ENCODE measurements at places on chromosomes 12 and 14. TPM values are rescaled to one million over a fixed set of nuclear protein-coding genes. Genes with fewer than 3 reads are reported as not detected.
A peak's percentile ranks its signal among the peaks of the same experiment; 100 is the strongest.

OAS3 gene
- 34.6 TPM for total RNA-seq

SERPINA10 gene
- not detected for total RNA-seq

INHBE gene
- total RNA-seq: 0.69 TPM

TMEM132C gene
- not detected for total RNA-seq

LRRK2 gene
- total RNA-seq: 0.21 TPM

SCN8A gene
- total RNA-seq: 0.64 TPM

JAG2 gene
- 2.4 TPM for total RNA-seq

IFNG gene
- total RNA-seq: 535 TPM

LUM gene
- total RNA-seq: not detected

DNA sequence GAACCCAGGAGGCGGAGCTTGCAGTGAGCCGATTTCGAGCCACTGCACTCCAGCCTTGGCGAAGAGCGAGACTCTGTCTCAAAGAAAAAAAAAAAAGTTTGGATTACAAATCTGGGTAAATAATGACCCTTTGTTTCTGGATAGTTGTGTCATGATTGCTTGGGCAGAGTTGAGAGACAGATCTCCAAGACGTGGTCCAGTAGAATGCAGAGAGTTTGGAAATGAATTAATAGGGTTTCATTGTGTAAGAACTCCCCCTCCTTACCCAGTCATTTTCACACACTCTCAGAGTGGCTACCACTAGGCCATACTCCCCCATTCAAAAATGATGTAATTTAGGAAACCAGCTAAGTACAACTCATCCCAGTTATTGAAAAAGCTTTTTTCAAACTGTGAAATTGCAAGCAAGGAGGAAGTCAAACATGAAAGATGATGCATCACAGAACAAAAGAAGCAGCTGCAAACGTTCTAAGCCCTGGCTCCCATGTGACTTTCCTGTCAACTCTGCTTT is 1331.9 kb downstream of the AACS start:
- no peak overlapping the region for H3K27ac ChIP-seq
- DNase-seq: no peak
- H3K36me3 ChIP-seq: no peaks in the 10 kb centered on the region
- no peaks in the 10 kb centered on the region for H3K4me1 ChIP-seq
- H3K27me3 ChIP-seq: no peaks in the 10 kb centered on the region

- peaks cover 50% of the 10 kb centered on the region for H3K4me1 ChIP-seq
- peaks cover 21% of the 10 kb centered on the region for H3K36me3 ChIP-seq
- no peak overlapping the region for H3K27ac ChIP-seq
- DNase-seq: no peak
Observed at GRCh38 chr14:53113989-53114388, 39.1 kb downstream of the DDHD1 start.

DNA sequence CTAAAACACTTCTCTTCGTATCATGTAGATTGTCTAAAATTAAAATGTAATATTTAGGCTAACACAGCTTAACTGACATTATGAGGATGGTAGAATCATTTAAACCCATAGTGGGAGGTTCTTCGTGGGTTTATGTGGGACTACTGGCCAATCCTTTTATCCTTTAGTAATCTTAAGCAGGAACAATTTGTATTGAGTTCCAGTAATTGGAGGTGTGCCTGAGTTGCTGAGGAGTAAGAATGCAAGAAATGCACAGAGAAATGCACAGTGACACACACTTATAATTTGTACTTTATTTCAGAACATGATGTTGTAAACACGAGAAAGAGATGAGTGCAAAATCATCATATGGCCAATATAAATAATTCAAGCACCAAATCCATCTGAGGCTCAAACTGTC is 22.3 kb downstream of the OTOGL start:
- no peak for DNase-seq
- H3K36me3 ChIP-seq: no peaks in the 10 kb centered on the region
- H3K4me1 ChIP-seq: no peaks in the 10 kb centered on the region
- H3K27ac ChIP-seq: no peak overlapping the region
- no peaks in the 10 kb centered on the region for H3K27me3 ChIP-seq

DNA sequence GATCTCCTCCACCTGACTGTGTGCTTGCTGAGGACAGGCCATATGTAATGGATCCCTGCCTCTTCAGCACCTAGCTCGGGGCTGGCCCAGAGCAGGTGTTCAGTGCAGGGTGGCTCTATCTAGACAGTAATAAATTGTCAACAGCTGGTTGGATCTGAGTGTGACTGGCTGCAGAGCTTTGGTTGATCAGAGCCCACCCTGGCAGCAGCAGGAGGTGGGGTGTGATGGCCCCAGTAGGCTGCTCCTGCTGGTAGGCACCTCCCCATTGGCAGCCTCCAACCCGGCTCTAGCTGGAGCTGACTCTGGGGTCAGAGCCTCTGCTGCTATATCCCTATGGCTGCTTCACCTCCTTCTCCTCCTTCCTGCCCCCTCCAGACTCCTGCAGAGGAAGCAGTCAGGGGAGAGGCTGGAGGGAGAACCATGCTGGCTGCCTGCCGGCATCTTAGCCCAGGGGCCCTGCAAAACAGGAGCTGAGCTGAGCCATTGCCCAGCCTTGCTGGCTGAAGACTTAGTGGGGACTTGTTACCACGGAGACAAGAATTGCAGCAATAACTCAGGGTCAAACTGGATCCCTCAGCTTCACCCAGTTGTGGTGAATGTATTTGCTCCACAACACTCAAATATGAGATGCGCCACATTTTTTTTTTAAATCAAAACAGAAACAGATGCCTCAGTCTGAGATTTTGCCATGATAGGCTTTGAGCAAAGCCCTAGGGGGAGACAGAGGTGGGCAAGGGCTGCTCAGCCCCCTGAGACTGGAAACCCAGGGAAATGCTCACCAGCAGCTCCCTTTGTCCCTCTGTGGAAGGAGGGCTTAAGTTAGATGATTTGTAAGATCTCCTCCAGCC is 22.2 kb downstream of the TMEM63C start:
- H3K27me3 ChIP-seq: peaks cover 3% of the 10 kb centered on the region
- H3K36me3 ChIP-seq: no peaks in the 10 kb centered on the region
- H3K27ac ChIP-seq: no peak overlapping the region
- no peak overlapping the region for H3K4me3 ChIP-seq
- no peaks in the 10 kb centered on the region for H3K4me1 ChIP-seq

- no peaks in the 10 kb centered on the region for H3K27me3 ChIP-seq
- H3K36me3 ChIP-seq: peaks cover 28% of the 10 kb centered on the region
- H3K4me3 ChIP-seq: no peak overlapping the region
- no peak overlapping the region for H3K27ac ChIP-seq
- peaks cover 3% of the 10 kb centered on the region for H3K4me1 ChIP-seq
Observed at GRCh38 chr14:59360923-59361794, 104.0 kb downstream of the GPR135 start.

GRCh38 chr12:34214011-34214410 is 191.7 kb downstream of the ALG10 start:
- no peak for DNase-seq
- no peaks in the 10 kb centered on the region for H3K36me3 ChIP-seq
- no peak overlapping the region for H3K4me3 ChIP-seq
- peaks cover 2% of the 10 kb centered on the region for H3K4me1 ChIP-seq

DNA sequence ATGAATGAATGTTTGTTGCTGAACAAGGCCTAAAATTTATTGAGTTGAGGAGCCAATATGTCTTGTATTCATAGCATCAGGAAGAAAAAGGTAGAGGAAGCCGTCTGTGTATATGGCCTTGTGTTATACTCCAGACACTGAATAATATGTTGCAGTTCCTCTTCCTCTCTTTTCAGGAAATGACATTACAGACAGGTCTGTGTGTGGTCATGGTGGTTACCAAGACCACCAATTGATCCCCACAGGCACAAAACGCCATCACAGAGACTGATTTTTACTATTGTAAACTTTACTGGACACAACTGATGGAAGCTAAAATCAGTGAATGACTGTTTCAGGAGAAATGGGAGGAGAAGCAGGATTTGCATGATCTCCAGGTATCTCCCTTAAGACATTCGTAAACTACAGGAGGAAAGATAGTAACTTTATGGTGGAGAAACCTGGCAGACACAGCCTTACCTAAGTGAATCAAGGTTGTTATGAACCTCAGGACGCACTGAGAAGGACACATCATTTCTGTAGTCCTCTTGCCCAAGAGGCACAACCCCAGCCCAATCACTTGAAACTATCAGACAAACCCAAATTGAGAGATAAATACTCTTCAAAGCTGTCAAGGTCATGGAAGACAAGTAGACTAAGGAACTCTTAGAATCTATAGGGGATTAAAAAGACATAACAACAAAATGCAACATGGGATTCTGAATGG is 334.1 kb upstream of the RGS6 start:
- no peaks in the 10 kb centered on the region for H3K27me3 ChIP-seq
- no peak overlapping the region for H3K4me3 ChIP-seq
- H3K36me3 ChIP-seq: peaks cover 30% of the 10 kb centered on the region
- H3K4me1 ChIP-seq: peaks cover 41% of the 10 kb centered on the region
- peak; percentile 31 for DNase-seq

GRCh38 chr12:66533767-66534166 is 145.1 kb downstream of the GRIP1 start:
- no peak for DNase-seq
- no peaks in the 10 kb centered on the region for H3K4me1 ChIP-seq
- no peaks in the 10 kb centered on the region for H3K36me3 ChIP-seq
- H3K27me3 ChIP-seq: no peaks in the 10 kb centered on the region

DNA sequence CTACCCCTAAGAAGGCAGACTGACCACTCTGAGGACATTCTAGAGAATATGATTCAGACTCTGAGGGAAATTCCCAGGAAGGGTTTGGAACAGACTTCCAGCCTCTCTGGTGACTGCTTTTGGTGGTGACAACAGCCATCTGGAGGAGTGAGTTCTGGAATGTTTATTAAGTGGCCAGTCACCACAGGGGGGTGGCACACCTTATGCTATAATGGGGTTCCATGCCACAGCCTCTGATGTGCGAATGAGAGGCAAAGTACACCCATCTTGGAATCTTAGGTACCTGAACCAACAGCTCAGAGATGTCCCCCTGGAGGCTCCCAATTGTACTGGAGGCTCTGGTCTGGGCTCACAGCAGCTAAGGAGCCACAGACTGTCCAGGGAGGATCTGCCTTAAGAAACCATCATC is 9.5 kb upstream of the TINF2 start:
- peaks cover 28% of the 10 kb centered on the region for H3K4me1 ChIP-seq
- DNase-seq: no peak
- no peaks in the 10 kb centered on the region for H3K36me3 ChIP-seq
- H3K4me3 ChIP-seq: no peak overlapping the region

DNA sequence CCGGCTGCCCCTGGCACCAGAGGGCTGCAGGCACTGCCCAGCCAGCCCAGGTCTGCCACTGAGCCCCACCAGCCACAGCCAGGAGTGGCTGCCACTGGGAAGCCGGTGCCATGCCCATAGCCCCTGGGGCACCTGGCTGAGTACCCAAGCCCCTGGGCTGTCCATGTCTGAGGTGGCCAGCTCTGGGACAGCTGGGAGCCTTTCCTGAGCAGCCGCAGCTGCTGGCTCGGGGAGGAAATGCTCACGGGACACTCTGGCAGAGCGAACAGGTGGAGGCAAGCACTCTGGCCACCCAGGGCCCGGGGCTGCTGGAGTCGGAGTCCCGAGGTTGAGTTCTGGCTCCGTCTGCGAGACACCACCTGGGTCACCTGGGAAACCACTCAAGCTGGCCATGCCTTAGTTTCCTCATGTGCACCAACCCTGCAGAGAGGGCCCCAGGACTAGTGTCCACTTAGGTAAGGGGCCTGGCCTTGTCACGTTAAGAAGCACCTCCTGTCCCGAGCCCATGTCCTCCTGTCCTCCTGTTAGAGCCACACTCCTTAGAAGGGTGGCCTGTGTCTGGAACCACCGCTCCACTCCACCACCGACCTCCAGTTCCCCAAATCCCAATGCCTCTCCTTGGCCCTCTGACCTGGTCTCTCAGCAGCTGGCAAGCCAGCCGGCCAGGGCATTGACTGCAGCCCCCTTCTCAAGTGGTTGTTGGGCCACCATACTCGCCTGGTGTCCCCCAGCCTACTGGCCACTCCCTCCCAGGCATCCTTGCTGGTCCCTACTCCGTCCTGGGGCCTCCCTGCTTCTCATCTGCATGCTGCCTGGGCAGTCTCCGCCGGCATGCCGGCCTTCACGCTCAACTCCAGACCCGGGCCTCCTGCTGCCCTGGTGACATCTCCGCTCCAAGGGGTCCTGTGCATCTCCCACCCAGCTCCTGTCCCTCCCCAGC is 45.3 kb downstream of the BEGAIN start:
- no peak overlapping the region for H3K27ac ChIP-seq
- no peak overlapping the region for H3K4me3 ChIP-seq
- H3K4me1 ChIP-seq: peaks cover 5% of the 10 kb centered on the region
- DNase-seq: no peak
- no peaks in the 10 kb centered on the region for H3K36me3 ChIP-seq

DNA sequence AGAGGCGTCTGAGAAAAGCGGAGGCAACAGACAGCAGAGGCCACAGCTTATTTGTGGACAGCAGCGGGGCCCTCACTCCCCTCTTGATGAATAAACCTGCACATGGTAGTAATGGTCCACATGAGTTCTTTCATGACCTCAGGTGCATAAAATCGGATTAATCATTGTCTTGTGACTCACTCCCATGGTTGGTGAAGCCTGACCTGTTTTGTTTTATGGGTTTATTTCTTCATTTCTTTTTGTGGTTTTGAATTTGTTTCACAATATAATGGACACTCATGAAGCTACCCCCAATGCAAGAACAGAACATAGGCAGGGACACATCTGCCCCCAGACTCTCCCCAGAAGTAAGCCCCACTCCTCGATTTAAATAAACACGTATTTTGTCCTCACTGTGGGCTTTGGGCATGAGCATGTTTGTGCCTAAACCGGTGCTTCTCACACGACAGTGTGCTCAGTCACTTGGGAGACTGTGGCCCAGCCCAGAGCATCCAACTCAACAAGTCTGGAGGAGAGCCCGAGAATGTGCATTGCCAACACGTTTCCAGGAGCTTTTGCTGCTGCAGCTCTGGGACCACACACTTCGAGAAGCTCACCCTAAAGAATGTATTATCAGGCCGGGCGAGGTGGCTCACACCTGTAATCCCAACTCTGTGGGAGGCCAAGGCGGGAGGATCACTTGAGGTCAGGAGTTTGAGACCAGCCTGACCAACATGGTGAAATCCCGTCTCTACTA is 116.1 kb downstream of the SCARB1 start:
- H3K36me3 ChIP-seq: no peaks in the 10 kb centered on the region
- no peak overlapping the region for H3K27ac ChIP-seq
- no peak for DNase-seq

- H3K27ac ChIP-seq: no peak overlapping the region
- DNase-seq: no peak
- peaks cover 37% of the 10 kb centered on the region for H3K36me3 ChIP-seq
- peaks cover 13% of the 10 kb centered on the region for H3K4me1 ChIP-seq
- H3K27me3 ChIP-seq: no peaks in the 10 kb centered on the region
Observed at GRCh38 chr14:75724414-75725204, 63.6 kb downstream of the TTLL5 start.

GRCh38 chr12:123076604-123077297 is 74.1 kb downstream of the PITPNM2 start:
- peak overlapping the region; percentile 95 for H3K27ac ChIP-seq
- H3K4me1 ChIP-seq: peaks cover 41% of the 10 kb centered on the region
- H3K27me3 ChIP-seq: no peaks in the 10 kb centered on the region
- peak; percentile 79 for DNase-seq
- no peaks in the 10 kb centered on the region for H3K36me3 ChIP-seq

All from activated CD4-positive, alpha-beta memory T cell treated with anti-CD3 and anti-CD28 coated beads for 36 hours (primary cell).